Hepatocyte (in vitro differentiated cells): ENCODE measurements at places on chromosomes 7 and 10. TPM values are rescaled to one million over a fixed set of nuclear protein-coding genes. Genes with fewer than 3 reads are reported as not detected.

TWIST1 gene
- 18.7 and 23.2 TPM in 2 replicates for total RNA-seq

GRCh38 chr10:70664702-70665195 is 7.6 kb upstream of the ADAMTS14 start:
- peaks cover 11% of the 10 kb centered on the region for H3K4me1 ChIP-seq
- H3K27ac ChIP-seq, result peak overlapping the region; percentile 58
- H3K4me3 ChIP-seq, result no peak overlapping the region
- DNase-seq, result peak; percentile 39
- H3K36me3 ChIP-seq, result no peaks in the 10 kb centered on the region

DNA sequence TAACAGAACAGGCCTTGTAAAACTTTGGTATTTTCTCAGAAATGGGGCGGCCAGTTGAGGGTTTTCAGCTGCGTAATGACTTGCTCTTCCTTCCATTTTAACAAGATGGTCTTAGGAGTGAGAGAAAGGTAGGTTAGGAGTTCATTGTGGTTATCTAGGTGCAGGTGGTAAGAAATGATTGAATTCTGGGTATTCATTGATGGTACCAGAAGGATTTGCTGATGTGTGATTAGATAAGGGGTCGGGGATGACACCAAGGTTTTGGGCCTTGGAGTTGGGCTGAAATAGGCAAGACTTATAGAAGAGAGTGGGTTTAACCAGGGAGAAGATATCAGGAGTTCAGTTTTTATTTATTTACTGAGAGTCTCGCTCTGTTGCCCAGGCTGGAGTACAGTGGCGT is 2.6 kb downstream of the MDH2 start:
- peaks cover 23% of the 10 kb centered on the region for H3K4me1 ChIP-seq
- H3K36me3 ChIP-seq, result no peaks in the 10 kb centered on the region
- no peak for DNase-seq

GRCh38 chr10:6674291-6674690 is 94.2 kb upstream of the PRKCQ start:
- H3K27ac ChIP-seq, result no peak overlapping the region
- no peak for DNase-seq
- no peaks in the 10 kb centered on the region for H3K4me1 ChIP-seq
- peaks cover 10% of the 10 kb centered on the region for H3K27me3 ChIP-seq
- H3K36me3 ChIP-seq, result no peaks in the 10 kb centered on the region

DNA sequence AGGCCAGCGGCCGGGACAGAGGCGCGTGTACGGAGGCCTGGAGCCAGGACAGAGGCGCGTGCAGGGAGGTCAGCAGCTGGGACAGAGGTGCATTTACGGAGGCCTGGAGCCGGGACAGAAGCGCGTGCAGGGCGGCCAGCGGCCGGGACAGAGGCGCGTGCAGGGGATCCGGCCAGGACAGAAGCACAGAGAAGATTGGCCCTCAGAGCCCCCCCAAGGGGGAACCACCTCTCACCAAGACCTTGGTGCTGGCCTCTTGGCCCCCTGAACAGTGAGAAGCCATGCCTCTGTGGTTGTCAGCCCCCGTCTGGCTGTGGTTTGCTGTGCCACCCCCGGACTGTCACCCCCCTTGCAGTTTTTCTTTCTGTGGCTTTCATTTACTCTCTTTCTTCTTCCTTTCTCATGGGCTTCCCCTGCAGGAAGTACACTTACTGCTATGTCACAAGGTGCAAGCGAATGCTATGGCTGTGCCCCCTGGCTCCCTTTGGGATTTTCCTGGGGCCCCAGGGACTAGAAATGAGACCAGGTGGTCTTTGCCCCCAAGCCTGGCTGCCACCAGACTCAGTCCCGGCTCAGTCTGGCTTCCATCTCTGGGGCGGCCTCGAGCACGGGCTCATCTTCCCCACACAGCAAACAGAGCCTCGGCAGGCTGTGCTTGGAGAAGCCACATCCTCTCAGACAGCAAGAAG is 41.1 kb downstream of the INSIG1 start:
- DNase-seq, result no peak
- no peak overlapping the region for H3K27ac ChIP-seq
- no peak overlapping the region for H3K4me3 ChIP-seq
- H3K27me3 ChIP-seq, result peaks cover 8% of the 10 kb centered on the region
- H3K4me1 ChIP-seq, result no peaks in the 10 kb centered on the region

DNA sequence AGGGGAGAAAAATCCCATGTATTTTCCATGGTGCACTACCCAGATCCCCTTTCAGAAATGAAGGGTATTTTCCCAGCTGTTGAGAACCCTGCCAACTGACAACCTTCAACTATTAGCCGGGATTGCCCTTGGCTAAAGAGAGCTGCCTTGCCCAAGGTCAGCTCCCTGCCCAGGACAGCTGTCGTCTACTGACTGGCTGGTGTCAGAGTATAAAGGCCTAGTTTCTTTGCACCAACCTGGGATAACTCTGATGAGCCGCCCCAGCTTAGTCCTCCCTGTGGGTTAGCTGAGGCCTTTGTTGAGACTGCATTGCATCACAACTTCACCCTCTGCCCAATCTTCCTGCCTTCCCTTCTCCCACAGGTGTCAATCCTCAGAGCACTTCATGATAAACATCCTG is 147.2 kb upstream of the RHEB start:
- no peaks in the 10 kb centered on the region for H3K4me1 ChIP-seq
- no peak overlapping the region for H3K27ac ChIP-seq
- no peak for DNase-seq
- no peaks in the 10 kb centered on the region for H3K36me3 ChIP-seq
- no peak overlapping the region for H3K4me3 ChIP-seq

GRCh38 chr10:43199088-43199683 is 60.9 kb downstream of the CSGALNACT2 start:
- no peak overlapping the region for H3K4me3 ChIP-seq
- no peak overlapping the region for H3K27ac ChIP-seq
- no peaks in the 10 kb centered on the region for H3K27me3 ChIP-seq
- H3K4me1 ChIP-seq, result peaks cover 6% of the 10 kb centered on the region
- no peaks in the 10 kb centered on the region for H3K36me3 ChIP-seq

DNA sequence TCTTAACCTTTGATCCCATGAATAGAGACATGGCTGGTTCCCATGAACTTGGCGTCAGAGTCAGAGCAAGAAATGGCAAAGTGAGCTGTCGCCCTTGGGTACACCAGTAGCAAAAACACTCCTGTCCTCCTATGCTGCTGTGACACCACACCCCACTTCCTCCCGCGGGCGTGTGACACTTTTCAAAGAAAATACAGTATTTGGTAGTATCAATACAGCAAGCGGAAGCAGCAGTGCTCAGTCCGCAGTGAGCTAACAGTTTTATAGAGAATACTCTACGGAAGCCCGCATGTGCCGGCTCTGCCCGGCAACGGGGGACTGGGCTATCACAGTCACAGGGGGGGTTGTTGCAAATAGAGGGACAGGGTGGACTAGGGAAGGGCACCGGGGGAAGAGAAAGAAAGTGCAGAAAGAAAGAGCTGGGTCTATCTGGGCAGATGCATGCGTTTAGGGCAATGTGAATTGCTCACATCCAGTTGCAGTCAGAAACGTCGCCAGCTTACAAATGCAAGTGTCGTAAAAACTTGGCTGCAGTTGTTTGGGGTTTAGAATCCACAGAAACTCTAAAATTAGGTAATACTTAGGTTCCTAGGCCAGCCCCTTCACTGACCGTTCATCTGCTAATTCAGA is 49.8 kb downstream of the PRKCQ start:
- peaks cover 3% of the 10 kb centered on the region for H3K27me3 ChIP-seq
- H3K4me1 ChIP-seq, result no peaks in the 10 kb centered on the region
- H3K27ac ChIP-seq, result no peak overlapping the region

- DNase-seq, result no peak
- H3K4me1 ChIP-seq, result no peaks in the 10 kb centered on the region
- no peaks in the 10 kb centered on the region for H3K36me3 ChIP-seq
- no peak overlapping the region for H3K4me3 ChIP-seq
- H3K27me3 ChIP-seq, result no peaks in the 10 kb centered on the region
- no peak overlapping the region for H3K27ac ChIP-seq
Observed at GRCh38 chr10:94307046-94307615, 55.6 kb downstream of the NOC3L start.

HABP2 gene
- 102 and 109 TPM in 2 replicates for total RNA-seq

GRCh38 chr10:8095959-8096358 is 41.5 kb downstream of the GATA3 start:
- no peak overlapping the region for H3K27ac ChIP-seq
- H3K4me1 ChIP-seq, result no peaks in the 10 kb centered on the region
- no peaks in the 10 kb centered on the region for H3K36me3 ChIP-seq

GRCh38 chr7:79465551-79465950 is 12.1 kb upstream of the MAGI2 start:
- H3K27ac ChIP-seq, result no peak overlapping the region
- DNase-seq, result no peak
- H3K36me3 ChIP-seq, result no peaks in the 10 kb centered on the region
- H3K27me3 ChIP-seq, result no peaks in the 10 kb centered on the region

- H3K36me3 ChIP-seq, result no peaks in the 10 kb centered on the region
- DNase-seq, result no peak
- H3K4me3 ChIP-seq, result no peak overlapping the region
- no peaks in the 10 kb centered on the region for H3K4me1 ChIP-seq
Observed at GRCh38 chr10:131710142-131710861, 190.5 kb upstream of the PPP2R2D start.

GRCh38 chr7:140656548-140657515 is 15.9 kb upstream of the ADCK2 start:
- H3K36me3 ChIP-seq, result no peaks in the 10 kb centered on the region
- no peaks in the 10 kb centered on the region for H3K27me3 ChIP-seq
- peak overlapping the region; percentile 15 for H3K27ac ChIP-seq

ZNF503 gene
- 17.6 and 19.6 TPM in 2 replicates for total RNA-seq

DNA sequence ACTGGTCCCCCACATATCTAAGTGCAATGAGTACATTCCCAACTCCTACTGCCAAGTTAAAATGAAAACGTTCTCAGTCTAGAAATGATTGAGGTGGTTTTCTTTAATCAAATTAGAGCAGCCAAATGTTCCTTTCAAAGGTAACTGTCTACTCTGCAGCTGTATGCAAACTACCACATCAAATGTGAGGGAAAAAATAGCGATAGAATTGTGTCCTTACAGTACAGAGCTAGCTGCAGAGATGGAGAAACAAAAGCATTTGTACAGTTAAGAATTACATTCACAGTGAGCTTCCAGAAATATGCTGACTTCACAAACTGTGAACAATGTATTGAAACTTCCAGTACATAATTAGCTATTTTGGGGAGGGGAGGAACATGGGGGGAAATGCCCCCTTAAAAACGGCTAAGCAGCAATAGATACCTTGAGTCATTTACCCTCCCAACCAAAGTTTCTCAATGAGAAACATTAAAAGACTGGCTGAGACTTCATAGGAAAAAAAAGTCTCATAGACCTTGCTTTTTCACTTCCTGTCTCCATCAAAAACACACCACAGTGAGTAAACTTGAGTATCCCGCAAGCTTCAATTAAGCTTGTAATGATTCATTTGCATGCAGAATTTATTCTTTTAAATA is 22.9 kb downstream of the CDK6 start:
- H3K27me3 ChIP-seq, result no peaks in the 10 kb centered on the region
- H3K4me3 ChIP-seq, result no peak overlapping the region
- peaks cover 11% of the 10 kb centered on the region for H3K4me1 ChIP-seq
- no peak overlapping the region for H3K27ac ChIP-seq

- H3K27ac ChIP-seq, result peak overlapping the region; percentile 90
- H3K27me3 ChIP-seq, result no peaks in the 10 kb centered on the region
- H3K4me3 ChIP-seq, result no peak overlapping the region
Observed at GRCh38 chr10:114498413-114499111, 94.3 kb upstream of the AFAP1L2 start.

TMEM270 gene
- 1.1 TPM in 1 of 2 replicates, not detected in the other for total RNA-seq

DNA sequence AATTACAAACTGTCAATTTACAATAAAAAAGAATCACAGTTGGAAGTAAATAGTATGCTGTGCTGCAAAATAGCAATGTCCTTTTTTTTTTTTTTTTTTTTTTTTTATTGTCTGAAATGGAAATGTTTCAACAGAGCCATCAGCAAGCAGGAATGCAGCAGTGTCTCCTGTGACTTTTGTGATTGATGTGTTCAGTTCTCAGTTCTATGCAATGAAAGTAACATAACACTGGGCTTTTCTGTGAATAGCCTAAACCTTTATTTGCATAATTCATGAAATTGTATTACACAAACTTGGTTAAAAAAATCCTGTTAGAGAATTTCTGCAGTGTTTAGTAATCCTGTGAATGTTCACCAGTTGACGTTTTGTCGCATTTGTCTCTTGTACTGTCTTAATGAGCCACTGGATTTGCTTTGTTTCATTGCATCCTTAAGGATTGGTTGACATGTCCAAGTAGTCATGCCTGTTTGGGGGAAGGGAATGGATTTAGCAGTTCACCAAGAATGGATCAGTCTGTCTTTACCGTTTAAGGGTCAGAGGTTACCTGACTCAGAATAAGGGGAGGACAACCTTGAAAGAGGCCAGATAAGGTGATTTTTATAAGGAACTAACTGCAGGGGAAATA is 192.7 kb downstream of the MLLT10 start:
- H3K4me1 ChIP-seq, result peaks cover 36% of the 10 kb centered on the region
- H3K36me3 ChIP-seq, result no peaks in the 10 kb centered on the region
- H3K27ac ChIP-seq, result no peak overlapping the region
- no peak overlapping the region for H3K4me3 ChIP-seq
- DNase-seq, result no peak
- no peaks in the 10 kb centered on the region for H3K27me3 ChIP-seq

DNA sequence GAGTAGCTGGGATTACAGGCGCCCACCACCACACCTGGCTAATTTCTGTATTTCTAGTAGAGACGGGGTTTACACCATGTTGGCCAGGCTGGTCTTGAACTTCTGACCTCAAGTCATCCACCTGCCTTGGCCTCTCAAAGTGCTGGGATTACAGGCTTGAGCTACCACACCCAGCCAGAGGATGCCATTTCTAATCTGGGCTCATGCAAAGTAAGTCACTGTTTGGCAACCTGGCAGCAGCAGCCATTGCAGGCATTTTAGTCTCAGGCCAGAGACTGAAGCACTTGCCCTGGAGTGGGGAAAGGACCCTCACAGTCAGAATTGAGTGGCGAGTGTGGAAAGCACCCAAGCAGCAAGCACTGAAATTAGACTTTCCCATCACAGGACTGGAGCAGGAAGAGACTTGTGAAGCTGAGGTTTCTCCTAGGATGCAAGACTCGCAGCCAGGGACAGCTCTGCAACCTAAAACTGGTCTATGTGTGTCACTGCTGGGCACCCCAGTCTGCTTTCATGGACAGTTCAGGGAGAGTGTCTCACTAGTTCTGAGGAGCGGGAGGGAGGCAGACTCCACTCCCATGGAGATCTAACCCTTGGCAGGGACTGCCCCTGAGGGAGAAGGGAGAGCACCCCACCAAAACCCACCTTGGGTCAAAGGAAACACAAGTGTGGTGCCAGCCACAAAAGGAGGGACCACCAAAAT is 27.6 kb downstream of the SNX13 start:
- peaks cover 4% of the 10 kb centered on the region for H3K4me1 ChIP-seq
- H3K4me3 ChIP-seq, result no peak overlapping the region
- no peak for DNase-seq
- H3K27ac ChIP-seq, result no peak overlapping the region
- no peaks in the 10 kb centered on the region for H3K27me3 ChIP-seq
- H3K36me3 ChIP-seq, result no peaks in the 10 kb centered on the region

DNA sequence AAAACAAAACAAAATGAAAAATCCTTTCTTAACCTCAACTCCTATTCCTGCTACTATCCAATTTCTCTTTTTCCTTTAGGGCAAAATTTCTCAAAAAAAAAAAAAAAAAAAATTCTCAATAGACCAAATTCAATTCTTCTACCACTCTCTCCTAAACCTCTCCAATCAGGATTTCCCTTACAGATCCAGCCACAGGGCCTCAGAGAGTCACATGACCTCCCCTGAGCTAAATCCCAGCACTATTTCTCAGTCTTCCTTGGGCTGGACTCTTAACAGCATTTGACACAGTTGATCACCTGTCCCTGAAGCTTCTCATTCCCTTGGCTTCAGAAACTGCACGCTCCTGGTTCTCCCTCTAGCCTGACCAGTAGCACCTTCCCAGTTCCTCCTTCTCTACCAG is 4.9 kb downstream of the ZNF12 start:
- peaks cover 32% of the 10 kb centered on the region for H3K36me3 ChIP-seq
- no peak overlapping the region for H3K27ac ChIP-seq
- H3K27me3 ChIP-seq, result no peaks in the 10 kb centered on the region
- H3K4me1 ChIP-seq, result peaks cover 9% of the 10 kb centered on the region
- H3K4me3 ChIP-seq, result no peak overlapping the region

NUPR2 gene
- not detected in 2 replicates for total RNA-seq
